ENCODE measurements at places on chromosomes 16 and 17. TPM values are rescaled to one million over a fixed set of nuclear protein-coding genes. Genes with fewer than 3 reads are reported as not detected.

Gene PTGES3L
- 0.09 TPM for total RNA-seq

Gene SEPTIN12
- total RNA-seq: not detected

Gene KRT36
- total RNA-seq: 0.22 TPM

Gene HERPUD1
- total RNA-seq: 160 TPM

Gene ALOX12
- total RNA-seq: not detected

Gene PSMC5
- total RNA-seq: 83.1 TPM

Gene KRTAP2-1
- not detected for total RNA-seq

Gene MYH13
- total RNA-seq: not detected

Gene CLEC3A
- not detected for total RNA-seq

Gene WNT3
- 0.86 TPM for total RNA-seq

Gene SGCA
- total RNA-seq: not detected

Gene SCGB1C2
- total RNA-seq: not detected

Gene UMOD
- not detected for total RNA-seq

Gene AGRP
- not detected for total RNA-seq

Gene TBC1D3G
- not detected for total RNA-seq

Gene KRT28
- total RNA-seq: not detected

Gene ACSM2A
- total RNA-seq: 0.26 TPM

Gene CTRB2
- not detected for total RNA-seq

Gene SLC47A1
- 0.34 TPM for total RNA-seq

Gene CACNG4
- not detected for total RNA-seq

Gene ATP2A3
- 0.09 TPM for total RNA-seq

Gene PIRT
- not detected for total RNA-seq

Gene CCDC200
- not detected for total RNA-seq

Gene TBC1D3L
- total RNA-seq: 2.4 TPM

Gene LITAFD
- not detected for total RNA-seq

Gene CMTM3
- 35.8 TPM for total RNA-seq

Gene TBC1D3C
- not detected for total RNA-seq

Gene CENPN
- total RNA-seq: 34.2 TPM

Gene CD7
- total RNA-seq: under 0.01 TPM

Gene SLC5A11
- not detected for total RNA-seq

Gene VTN
- 0.22 TPM for total RNA-seq

Data from dermis lymphatic vessel endothelial cell (primary cell).